ENCODE measurements at places on chromosomes 13 and 19.

DNA sequence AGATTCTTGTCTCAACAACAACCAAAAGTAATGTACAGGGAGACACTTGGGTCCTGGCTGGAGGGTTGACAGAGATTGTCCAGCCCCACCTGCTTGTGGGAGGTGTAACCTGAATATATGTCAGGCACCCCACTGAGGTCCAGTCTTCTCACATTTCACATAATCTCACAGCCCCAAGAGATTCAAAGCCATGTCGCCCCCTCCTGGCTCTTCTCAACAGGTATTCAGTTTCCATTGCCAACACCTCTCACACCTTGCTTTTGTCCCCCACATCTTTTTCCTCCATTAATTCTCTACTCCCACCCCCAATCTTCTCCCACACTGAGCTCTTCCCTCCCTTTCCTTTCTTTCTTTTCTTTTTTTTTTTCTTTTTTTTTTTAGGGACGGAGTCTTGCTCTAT is 11.2 kb downstream of the UNC13A start:
- no peak for DNase-seq

DNA sequence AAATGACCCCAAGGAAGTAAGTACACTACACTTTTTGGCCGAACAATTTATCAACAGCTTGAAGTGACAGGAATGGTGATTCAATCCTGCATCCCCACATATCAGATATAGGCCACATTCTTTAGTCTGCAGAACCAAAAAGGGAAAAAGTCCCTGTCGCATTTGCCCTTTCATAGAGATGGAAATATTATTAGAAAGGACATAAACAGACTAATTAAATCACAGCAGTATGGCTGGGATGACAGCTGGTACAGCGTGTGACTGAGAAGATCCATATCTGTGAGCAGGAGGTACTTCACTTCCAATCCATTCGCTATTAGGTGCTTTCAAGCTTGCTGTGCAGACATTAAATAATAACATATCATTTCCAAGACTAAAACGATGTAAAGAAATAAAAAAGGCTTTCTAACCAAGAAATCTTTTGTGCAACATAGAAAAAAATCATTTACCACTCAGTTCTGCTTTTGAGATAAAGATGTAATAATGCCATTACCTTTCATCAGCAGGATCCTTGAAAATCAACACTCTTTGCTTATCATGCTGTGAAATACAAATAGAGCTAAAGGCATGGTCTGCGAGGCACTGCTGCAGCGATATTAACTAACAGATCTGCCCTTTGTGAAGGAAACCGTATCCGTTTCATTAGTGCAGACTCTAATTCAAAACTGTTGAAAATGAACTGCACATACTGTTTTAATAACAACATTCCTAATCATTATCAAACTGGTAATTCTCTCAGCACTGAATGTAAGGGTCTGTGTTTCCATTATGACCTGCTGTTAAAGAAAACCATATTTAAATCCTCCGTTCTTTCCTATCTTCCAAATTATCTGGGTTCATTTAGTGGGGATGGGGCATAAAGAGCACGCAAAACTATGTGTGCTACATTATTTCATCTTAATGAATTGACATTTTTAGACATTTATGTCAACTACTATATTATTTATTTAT is 245.6 kb downstream of the DACH1 start:
- DNase-seq = no peak

DNA sequence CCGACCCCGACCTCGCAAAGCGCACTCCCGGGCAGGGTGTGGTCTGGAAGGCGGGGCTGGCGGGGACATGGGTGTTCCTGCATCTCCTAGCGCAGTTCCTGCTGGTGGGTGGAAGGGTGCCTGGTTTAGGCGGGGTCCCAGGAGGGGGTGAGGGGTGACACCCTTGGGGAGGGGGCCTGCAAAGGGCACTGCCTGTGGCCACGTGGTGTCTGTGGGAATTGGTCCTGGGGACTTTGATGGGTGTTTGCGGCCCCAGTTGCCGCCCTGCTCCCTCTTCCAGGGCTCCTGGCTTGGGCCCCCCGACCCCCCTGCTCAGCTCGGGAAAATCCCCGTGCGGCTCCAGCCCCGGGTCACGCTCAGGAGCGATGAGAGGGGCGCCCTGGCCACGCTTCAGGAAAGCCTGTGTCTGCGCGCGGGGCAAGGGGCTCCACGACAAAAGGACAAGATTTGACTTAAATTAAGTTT is 19.1 kb downstream of the WTIP start:
- DNase-seq = no peak

DNA sequence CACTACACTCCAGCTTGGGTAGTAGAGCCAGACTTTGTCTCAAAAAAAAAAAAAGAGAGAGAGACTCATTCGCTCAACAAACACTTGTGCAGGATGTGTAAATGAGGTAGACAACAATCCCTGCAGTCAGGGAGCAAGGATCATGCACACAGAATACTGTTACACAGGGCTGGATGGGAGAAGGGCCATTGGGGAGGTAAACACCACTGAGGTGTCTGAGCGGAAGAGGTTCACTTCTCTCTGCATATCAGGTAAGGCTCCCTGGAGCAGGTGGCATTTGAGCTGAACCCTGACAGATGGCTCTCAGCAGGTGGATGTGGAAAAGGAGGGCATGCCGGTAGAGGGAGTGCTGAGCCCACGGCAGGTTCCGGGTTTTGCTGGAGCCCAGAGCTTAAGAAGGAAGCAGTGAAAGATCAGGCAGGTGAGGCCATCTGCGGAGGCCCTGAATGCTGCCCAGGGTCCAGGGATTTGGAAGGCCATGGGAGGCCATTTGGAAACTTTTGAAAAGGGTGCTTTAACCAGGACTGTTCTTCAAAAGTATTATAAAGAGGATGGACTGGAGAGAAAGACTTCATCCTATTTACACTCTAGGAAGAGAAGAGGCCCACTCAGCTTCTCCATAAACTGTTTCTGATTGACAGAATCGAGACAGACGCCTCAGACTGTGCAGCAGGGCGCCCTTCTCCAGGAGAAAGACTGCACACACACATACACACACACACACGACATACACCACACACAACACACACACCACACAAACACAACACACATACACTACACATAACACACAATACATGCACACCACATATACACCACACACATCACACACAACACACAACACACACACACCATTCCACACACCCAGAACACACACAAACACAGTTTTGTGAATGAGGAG is 199.4 kb downstream of the USP12 start:
- no peak for DNase-seq

DNA sequence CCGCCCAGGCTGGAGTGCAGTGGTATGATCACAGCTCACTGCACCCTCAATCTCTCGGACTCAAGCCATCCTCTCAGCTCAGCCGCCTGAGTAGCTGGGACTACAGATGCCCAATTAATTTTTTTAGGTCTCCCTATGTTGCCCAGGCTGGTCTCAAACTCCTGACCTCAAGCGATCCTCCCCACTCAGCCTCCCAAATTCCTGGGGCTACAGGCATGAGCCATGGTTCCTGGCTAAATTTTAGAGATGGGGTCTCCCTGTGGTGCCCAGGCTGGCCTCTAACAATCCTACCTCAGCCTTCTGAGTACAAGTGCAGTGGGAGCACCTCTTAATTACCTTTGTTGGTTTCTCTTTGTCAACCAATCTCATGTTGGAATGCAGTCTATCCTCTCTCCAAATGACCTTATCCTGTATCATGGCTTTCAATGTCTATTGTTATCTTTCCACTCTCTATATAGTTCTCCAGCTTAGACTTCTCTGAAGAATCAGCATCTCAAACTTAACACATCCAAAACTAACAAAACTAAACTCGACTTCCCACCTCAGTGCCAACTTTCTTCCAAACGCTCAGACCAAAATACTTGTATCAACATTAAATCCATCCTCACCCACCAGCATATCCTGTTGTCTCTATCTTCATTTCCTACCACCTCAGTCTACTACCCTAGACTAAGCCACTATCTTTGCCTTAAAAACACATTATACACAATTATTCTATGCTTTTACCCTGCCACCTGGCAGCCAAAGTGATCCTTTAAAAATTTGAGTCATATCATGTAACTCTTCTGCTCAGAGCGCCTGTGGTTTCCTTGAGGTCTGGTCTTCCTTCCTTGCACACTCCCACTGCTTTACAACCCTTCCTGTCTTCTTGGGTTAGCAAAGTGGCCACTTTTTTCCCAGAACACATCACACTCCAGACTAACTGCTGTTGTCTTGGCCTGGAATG is 6.7 kb downstream of the TPT1 start:
- peak; percentile 48 for DNase-seq

GRCh38 chr19:13299838-13300237 is 149.6 kb downstream of the IER2 start:
- no peak for DNase-seq

DNA sequence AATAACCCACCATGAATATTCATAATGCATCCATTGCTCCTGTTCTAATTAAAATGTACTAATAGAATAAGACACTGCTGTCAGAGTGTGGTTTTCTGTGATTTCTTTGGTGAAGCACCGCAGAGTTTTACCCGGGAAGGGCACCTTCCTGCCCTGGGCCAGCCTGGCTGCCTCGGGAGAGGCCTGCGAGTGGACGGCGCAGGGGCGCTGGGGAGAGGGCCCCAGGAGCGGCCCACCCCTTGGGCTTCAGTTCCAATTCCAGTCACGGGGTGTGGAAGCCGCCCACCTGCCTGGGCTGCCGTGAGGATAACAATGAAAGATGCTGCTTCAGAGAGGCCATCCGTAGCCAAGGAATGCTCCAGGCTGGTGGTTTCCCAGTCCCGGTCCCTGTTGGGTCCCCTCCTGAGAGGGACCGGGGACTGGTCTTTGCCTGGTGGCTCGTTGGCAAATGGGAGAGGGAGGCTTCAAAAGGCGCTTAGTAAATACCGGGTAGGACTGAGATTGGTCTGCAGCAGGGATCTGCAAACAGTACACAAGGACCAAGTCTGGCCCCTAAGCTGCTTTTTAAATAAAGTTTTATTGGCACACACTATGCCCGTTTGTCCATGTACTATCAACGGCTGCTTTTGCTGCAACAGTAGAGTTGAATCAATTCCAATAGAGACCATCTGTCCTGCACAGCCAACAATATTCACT is 18.0 kb downstream of the TCF3 start:
- DNase-seq = no peak

DNA sequence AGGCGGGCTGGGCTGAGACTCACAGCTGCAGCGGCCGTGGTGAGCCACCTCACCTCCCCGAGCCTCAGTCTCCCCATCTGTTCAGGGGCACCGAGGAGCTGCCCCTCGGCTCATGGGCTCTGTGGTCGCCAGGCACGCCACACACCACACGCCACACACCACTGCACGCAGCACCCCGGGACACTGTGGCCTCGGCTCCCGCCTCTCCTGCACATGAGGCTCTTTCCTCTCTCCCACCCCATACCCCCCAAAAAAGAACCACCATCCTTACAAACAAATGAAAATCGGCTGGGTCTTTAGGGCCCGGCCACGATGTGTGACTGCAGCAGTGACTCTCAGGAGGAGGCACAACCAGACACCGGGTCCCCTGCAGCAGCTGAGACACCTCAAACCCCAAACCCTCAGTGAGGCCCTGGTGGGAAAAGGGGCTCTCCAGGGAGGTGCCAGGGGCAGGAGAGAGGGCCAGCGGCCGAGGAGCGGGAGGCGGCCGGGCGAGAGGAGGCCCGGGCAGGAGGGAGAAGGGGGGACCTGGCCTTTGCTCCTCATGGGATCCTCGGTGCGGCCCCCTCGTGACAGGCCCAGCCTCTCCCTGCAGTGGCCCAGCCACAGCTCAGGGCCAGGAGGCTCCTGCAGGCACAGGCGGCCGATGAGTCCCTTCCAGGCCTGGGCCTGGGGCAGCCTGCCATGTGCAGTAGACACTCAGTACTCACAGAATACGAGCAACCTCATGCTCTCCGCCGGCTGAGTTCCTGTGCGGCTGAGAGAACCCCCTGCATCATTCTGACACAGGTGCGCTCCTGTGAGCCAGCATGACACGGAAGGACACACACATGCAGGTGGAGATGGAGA is 66.3 kb downstream of the RASA3 start:
- DNase-seq = no peak

DNA sequence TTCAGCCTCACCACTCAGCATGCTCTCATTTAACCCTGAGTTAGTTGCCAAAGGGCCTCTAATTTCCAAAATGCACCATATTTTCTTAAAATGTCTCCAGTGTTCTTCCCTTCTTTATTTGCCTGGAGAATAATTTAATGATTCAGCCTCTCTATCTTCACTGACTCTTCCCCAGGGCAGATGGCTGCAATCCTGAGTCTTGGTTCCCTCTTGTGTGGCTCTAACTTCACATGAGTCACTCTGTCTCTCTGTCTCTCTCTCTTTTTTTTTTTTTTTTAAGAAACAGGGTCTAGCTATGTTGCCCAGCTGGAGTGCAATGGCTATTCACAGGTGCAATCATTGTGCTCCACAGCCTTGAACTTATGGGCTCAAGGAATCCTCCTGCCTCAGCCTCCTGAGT is 251.4 kb downstream of the VWA8 start:
- DNase-seq = no peak

DNA sequence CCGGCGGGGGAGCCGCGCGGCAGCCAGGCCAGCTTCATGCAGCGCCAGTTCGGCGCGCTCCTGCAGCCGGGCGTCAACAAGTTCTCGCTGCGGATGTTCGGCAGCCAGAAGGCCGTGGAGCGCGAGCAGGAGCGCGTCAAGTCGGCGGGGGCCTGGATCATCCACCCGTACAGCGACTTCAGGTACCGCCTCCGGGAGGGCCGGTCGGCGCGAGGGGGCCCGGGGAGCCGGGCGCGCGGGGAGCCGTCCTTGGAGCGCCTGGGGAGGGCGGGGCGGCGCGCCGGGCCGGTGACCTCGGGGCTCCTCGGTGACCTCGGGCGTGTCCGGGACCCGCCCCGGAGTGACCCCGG is 690 bp downstream of the HCN2 start:
- DNase-seq = peak; percentile 36

DNA sequence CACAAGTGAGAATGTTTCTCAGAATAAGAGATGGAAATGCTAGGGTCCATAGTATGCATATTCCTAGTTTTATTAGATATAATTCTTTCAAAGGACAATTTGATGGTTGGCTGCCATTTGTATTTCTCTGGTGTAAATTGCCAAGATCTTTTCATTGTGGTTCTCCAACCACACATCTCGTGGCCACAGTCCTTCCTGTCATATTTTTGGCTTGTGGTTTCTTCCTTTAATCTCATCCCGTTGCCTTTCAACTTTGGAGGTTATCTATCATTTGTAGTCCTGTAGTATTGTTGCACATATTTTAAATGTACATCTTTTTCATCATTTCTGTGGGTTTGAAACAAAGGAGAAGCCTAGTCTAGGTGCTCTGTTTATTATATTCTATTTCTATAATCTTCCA is 61.2 kb downstream of the WASF3 start:
- DNase-seq = no peak

DNA sequence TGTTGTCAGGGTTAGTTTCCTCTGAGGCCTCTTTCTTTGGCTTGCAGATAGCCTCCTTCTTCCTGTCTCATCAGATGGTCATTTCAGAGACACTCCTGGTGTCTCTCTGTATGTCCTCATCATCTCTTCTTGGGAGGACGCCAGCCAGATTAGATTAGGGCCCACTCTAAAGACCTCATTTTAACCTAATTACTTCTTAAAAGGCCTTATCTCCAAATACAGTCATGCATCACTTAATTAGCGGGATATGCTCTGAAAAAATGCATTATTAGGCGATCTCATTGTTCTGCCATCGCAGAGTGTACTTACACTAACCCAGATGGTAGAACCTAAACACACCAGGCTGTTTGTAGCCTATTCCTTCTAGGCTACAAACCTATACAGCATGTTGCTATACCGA is 89.0 kb downstream of the CDK8 start:
- DNase-seq = no peak

Data from lung microvascular endothelial cell (primary cell).